ENCODE measurements at places on chromosomes 7 and 10.

- DNase-seq = no peak
These were observed 537 bp downstream of the NAPEPLD start for GRCh38 chr7:103148131-103148993.

GRCh38 chr7:5777932-5778331, 3.5 kb downstream of the RNF216 start:
- DNase-seq = no peak

DNA sequence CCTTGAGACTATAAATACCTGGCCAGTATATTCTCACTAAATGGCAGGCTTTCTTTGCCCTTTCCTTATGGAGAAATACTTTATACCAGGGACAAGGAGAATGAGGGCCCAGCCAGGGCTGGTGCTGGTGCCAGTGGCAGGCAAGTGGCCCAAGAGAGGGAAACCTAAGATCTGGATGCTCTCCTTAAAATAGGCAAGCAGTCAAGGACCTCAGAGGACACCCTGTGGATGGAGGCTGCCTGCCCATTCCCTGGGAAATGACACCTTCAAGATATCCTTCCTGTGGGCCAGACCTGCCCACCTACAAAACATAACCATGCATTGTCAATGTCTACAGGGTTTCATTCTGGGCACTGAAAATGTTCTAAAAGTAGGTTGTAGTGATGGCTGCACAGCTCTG, 29.1 kb downstream of the POLR3A start:
- DNase-seq = no peak

DNA sequence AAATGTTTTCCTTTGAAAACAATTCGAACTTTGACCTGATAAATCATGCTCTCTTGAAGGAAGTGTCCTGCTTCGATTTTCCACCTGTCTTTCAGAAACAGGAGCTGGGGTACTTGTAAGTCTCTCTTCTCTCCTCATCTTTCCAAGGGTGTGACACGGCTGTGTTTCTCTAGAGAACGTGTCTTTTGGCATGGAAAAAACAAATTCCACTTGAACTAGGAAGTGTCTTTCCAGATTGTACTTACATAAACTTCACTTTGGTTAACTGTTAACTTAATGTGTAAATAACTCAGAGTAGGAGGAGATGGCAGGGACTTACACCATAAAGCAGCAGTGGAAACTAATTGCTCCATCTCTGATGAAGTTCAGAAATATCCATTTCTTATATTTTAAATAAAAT, 4.2 kb upstream of the CALCR start:
- no peak for DNase-seq

- no peak for DNase-seq
These were observed 63.2 kb upstream of the BMPER start for GRCh38 chr7:33842150-33842549.

GRCh38 chr7:51757960-51758359, 441.4 kb upstream of the COBL start:
- DNase-seq = no peak

- DNase-seq = no peak
These were observed 63.5 kb downstream of the CFAP46 start for GRCh38 chr10:132878730-132879407.

- no peak for DNase-seq
These were observed 44.9 kb downstream of the INSYN2A start for GRCh38 chr10:127151541-127151940.

GRCh38 chr7:91512958-91513357, 248.7 kb downstream of the FZD1 start:
- no peak for DNase-seq

GRCh38 chr10:49001870-49002672, 62.4 kb upstream of the LRRC18 start:
- no peak for DNase-seq

DNA sequence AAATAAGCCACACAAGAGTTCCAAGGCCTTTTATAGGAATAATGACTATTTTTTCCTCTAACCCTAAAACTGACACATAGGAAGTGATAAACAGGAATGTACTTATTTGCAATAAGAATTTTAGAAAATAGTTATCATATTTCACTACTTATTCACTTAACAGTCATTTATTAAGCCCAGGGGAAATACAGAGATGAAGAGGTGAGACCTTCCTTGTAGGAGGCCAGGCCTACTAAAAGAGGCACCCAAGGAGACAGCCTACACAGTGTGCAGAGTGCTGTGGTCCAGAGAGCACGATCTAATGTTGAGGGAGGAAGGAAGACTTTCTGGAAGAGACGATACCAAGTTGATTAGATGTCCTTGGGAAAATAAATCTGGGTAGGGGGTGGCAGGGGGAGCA, 45.0 kb upstream of the PPP1R3C start:
- DNase-seq = no peak

- no peak for DNase-seq
These were observed 277.0 kb upstream of the IMMP2L start for GRCh38 chr7:111839261-111839660.

DNA sequence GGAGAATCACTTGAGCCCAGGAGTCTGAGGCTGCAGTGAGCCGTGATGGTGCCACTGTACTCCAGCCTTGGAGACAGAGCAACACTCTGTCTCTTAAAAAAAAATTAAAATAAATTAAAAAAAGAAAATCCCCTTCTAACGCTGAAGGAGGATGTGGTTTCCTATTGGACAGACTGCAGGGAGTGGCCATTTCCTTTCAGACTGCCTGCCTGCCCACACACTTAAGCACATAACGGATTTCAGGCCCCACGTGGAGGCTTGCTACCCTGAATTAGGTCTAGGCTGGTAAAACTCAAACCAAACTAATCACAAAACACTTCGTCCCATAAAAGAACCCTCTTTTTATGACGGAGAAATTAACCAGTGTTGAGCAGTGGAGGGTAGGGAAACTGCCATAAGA, 34.0 kb downstream of the GATA3 start:
- DNase-seq = no peak

- DNase-seq = no peak
These were observed 26.7 kb upstream of the NDST2 start for GRCh38 chr10:73838008-73838567.

GRCh38 chr10:29757551-29758297, 123.0 kb upstream of the SVIL start:
- DNase-seq = no peak

GRCh38 chr7:6495597-6496262, 48.0 kb upstream of the DAGLB start:
- DNase-seq = no peak

DNA sequence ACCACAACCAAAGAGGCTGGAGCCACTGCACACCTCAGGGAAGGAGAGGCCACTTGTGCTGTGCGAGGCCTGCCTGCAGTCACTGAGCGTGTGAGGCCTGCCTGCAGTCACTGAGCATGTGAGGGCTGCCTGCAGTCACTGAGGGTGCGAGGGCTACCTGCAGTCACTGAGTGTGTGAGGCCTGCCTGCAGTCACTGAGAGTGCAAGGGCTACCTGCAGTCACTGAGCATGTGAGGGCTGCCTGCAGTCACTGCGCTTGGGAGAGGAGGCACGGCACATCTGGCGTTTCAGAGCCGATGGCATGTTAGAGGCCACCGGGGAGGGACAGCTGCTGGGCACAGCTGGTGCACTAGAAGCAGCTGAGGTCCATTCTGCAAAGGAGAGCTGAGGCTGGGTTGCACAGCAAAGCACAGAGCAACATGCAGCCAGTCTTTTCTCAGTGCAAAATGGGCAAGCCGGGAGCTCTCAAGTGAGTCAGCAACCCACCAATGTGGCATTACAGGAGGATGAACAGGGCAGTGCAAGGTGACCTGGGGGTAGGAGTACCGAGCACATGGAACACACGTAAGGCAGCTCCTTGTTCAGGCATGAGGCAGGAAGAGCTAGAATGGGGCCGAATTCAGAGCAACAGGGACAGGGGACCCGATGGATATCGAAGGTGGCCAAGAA, 540.1 kb downstream of the PTPRN2 start:
- no peak for DNase-seq

DNA sequence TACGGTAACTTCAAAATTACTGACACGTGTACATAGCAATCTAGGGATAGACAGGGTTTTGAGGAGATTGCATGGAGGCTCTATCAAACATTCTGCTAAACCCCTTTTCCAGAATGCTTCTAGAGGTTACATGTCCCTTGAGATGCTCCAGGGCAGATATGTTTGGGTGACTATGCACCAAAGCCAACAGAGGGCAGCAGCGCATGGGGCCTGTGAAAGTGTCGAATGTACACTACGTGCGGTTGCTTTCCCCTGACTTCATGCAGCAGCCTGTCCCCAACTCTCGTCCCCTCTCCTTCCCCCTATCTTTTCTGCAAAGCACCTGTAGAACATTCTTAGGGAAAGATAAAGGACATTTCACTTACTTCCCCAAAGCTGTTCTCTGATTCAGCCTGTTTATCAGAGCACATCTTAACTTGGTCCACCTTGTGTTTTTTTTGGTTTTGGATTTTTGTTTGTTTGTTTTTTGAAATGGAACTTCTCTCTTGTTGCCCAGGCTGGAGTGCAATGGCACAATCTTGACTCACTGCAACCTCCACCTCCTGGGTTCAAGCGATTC, 90.2 kb downstream of the UBE3C start:
- peak; percentile 8 for DNase-seq

GRCh38 chr7:29971566-29972314, 17.9 kb downstream of the SCRN1 start:
- DNase-seq = no peak

GRCh38 chr10:55351431-55351830, 550.4 kb upstream of the PCDH15 start:
- DNase-seq = no peak

GRCh38 chr10:83127942-83128575, 1011.2 kb upstream of the GHITM start:
- no peak for DNase-seq

- DNase-seq = no peak
These were observed 136.4 kb upstream of the AOAH start for GRCh38 chr7:36860681-36861080.

GRCh38 chr10:109593682-109594081, 329.6 kb downstream of the XPNPEP1 start:
- no peak for DNase-seq

GRCh38 chr7:135552148-135552547, 5.6 kb upstream of the NUP205 start:
- no peak for DNase-seq

- DNase-seq = no peak
These were observed 272.3 kb downstream of the PTPRN2 start for GRCh38 chr7:158315326-158315725.

DNA sequence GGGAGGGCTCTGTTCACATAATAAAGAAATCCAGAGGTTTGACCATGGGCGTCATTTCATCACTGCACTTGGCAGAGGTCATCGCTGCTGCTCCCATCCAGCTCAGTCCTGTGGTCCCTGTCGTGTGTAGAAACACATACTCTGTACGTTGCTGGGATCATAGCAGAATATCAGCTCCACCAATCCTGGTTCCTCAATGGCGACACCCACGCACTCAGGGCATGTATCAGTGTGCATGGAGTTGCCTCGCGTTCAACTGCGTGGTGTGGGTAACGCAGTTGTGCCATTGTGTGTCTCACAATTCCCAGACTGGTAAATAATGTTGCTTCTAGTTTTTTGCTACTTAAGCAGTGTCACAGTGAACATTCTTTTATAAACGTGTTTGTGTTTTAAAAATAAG, 111.1 kb downstream of the LHPP start:
- no peak for DNase-seq

- DNase-seq = no peak
These were observed 32.1 kb downstream of the MTURN start for GRCh38 chr7:30166841-30167235.

DNA sequence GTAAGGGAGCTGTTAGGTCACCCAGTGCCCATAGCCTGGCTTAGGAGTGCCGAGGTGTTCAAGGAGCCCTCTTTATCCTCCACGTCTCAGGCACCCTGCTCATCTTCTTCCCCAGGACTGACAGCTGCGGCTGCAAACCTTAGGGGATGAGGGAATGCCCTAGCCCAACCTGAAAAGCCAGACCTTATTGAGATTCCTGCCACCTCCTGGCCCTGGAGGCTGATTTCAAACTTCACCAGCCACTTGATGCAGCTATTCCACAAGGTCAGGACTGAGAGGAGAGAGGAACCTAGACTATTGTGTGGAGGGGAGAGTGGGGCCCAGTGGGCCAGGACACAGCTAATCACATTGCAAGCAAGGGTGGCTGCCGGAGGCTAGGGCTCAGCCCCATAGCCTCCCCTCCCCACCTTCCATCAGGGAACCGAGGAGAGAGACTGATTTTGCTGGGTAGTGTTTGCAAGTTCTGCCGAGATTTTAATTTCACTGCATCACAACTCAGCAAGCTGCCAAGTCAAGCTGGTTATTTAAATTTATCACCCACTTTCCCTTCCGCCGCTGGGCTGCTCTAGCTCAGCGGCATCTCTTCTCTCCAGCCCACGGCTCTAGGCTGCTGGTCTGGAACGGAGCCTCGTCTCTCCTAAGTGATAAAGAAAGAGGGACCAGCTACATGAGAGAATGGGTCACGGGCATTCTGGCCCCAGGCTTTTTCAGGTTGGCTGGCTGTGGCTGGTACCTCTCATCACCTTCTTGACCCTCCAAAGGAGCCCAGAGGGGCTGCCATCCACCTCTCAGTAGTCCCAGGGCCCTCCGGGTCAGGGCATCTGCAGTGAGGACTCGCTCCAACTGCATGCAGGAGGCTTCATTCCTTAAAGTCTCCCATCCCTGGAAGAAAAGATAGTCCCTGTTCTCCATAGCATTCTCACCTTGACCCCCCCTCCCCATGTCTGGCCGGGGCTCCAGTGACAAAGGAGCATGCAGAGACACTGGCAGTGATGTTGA, 66.7 kb downstream of the PAX2 start:
- DNase-seq = no peak

GRCh38 chr10:3935933-3936359, 150.9 kb upstream of the KLF6 start:
- DNase-seq = no peak

GRCh38 chr7:82841828-82842227, 320.9 kb downstream of the PCLO start:
- DNase-seq = no peak

DNA sequence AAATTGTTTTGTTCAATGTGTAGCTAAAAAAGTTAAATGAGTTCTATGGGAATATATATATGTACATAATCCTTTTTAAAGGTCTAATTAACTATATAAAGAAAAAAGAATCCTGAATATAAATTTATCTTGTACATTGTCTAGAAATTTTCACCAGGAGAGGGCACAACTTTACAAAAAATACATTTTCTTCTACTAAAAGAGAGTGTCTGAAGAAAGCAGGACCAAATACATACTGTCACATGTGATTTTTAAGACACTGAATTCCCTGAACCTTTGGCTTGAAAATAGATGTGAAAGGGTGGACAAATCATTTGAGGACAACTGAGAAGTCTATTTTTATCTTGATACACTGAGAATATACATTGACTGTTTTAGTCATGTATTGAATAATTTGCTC, 204.3 kb downstream of the DGKB start:
- DNase-seq = no peak

DNA sequence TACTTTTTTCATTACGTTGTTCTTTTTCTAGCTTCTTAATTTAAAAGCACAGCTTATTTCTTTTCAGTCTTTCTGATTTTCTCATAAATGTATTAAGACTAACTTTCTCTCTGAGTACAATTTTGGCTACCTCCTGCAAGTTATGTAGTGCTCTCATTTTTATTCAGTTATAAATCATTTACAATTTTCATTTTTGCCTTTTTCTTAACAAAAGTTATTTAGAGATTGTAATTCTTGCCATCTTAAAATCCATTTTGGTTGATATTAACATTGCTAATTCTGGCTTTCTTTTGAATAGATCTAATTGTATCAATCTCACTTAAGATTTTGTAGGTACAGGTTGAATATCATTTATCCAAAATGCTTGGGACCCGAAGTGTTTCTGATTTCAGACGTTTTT, 97.2 kb upstream of the LRRC4 start:
- no peak for DNase-seq
